Myocyte (in vitro differentiated cells): ENCODE measurements at places on chromosomes 16 and 17. TPM values are rescaled to one million over a fixed set of nuclear protein-coding genes. Genes with fewer than 3 reads are reported as not detected.

DNA sequence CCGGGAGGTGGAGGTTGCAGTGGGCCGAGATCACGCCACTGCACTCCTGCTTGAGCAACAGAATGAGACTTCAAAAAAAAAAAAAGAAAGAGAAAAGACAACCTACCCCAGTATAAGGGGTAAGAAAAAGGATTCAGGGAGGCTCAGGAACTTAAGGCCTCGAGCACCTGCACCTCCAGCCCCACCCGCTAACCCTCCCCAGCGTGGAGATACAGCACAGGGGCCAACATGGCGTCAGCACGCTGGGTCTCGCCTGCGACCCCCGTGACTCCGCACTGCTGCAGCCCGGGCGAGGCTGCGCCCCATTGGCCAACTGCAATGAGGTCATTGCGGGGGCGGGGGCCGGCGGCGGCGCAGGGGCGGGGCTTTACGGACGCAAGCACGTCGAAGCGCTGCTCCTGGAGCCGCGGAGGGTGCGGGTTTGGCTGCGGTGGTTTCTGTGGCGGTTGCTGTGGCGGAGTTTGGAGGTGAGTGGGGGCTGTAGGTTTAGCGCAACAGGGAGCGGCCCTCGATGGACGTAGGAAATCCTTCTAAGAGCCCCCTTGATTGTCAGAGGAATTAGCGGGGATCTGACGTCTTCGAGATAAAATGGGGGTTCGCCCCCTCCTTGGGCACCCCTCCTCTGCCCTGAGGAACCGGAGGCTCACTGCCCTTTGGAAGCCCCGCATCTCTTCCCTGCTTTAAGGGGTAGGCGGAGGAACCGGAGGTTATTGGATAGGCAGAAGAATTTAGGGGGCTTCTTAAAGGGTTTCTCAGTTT, at the start of gene ATP6V0A1:
Gene ATP6V0A1 (plus strand): TSS at position 382 of the 759 bp plus-strand sequence. CDS start 2,017 bp downstream, outside the sequence.
- peak; percentile 89 for DNase-seq

DNA sequence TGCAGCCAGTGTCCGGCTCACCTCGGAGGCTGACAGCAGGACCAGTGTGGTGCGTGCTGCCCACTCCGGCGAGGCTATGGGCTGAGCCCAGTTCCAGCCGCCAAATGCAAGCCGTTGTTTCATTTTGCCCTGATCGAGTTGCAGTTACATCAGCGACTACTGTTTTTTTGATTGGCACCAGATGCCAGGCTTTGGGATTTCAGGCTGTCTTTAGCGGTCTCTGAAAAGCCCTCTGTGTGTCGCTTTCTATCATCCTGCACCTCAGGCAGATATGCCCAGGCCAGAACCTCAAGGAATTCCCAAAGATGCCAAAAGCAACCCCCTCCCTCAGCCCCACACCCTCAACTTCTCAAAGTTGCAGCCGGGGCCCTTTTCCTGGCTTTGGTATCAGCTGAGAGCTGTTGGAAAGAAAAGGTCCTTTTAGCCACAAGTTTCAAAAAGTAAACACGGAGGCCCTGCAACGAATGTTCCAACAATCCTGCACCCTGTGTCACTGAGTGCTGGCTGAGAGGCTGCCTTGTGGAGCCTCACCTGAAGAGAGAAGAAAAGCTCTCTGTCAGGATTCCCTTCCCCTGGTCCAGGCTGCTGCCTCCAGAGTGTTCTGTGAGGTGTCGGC, 58.9 kb downstream of the WWP2 start:
- DNase-seq: peak; percentile 24

DNA sequence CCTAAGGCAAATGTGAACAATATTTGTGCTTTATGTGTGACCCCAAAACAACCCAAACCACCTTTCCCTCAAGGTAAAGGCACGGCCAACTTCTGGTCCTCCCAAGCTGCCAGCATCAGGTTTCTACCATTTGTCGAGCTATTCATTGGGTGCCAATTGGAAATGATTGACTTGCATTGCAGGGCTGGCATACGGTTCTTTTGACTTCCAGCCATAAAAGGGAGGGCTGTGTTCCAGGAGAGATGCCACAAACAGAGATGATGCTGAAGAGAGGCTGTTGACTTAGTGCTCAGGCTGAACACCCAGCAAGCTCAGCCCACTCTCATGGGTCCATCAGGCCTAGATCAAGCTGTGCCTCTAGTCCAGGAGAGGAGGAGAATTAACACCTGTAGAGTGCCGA, 252.4 kb downstream of the GRIN2A start:
- no peak for DNase-seq

GRCh38 chr16:81429045-81429521, 15.5 kb upstream of the CMIP start:
- peak; percentile 59 for DNase-seq

GRCh38 chr17:78661093-78661770, 84.0 kb upstream of the DNAH17 start:
- peak; percentile 93 for DNase-seq

DNA sequence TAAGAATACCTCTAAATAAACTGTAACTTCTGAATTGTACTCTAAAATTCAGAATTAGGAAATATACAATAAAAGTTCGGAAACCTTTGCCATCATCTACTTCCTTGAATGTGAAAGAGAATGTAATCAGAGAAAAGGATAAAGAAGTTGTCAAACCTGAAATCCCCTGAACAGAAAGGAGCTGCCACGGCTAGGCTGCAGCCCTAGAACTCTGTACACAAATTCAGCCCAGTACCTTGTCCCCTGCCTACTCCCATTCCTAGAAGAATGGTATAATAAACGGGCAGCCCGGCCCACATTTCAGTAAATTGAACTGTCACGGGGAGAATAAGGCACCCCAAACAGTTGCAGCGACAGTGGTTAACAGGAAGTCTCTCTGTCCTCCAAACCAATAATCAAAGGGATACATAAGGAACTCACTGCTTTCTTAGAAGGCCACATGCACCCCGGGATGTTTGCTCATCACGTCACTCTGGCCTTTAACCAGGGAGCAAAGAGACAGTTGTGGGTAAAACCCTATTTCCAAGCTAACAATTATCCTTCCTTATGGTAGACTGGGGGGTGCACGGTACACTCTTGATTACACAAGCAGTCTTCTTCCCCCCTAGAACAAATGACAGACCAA, 24.3 kb upstream of the RFFL start:
- DNase-seq: no peak

- peak; percentile 83 for DNase-seq
Observed at GRCh38 chr17:78915872-78916632, 9.1 kb downstream of the TIMP2 start.

DNA sequence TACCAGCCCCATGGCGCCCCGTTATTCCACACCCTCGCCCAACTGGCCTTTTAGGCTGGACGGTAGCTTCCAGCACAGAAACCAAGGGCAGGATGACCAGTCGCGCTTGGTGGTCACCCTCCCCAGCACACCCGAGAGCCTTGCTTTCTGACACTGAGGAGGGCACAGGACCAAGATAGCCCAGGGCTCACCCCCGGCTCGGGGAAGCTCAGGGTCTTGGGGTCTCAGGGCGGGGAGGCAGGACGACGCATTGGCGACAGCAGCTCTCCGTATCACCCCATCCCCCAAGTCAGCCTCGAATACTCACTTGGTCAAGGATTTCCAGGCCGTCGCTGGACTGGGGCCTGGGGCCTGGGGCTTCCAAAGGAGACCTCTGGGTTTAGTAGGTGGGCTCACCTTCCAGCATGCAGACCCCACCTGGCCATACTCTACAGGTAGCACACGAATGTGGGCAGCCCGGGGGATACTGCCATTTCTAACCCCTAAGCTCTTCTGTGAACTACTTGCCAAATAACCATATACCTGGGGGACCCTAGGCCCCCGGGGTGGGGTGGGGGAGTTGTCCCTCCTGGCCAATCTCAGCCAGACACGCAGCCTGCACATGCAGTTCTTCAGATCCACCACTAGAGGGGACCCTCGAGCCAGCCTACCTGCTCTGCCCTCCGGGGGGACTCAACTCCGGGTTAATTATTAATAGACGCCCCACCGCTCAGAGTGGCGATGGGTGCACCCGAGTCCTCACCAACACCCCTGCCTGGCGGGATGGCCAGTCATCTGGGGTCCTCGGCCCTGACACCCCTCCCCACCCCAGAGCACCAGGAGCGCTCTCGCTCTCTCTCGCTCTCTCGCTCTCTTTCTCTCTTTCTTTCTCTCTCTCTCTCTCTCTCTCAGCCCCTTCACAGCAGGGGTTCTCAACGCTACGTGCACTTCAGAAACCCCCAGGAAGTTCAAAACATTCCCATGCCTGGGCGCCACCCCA, 30.0 kb downstream of the TBC1D16 start:
- peak; percentile 53 for DNase-seq

- no peak for DNase-seq
Observed at GRCh38 chr17:57644326-57644725, 100.8 kb downstream of the CCDC182 start.

GRCh38 chr16:59698346-59699020, 964.4 kb upstream of the GOT2 start:
- DNase-seq: peak; percentile 33

- DNase-seq: no peak
Observed at GRCh38 chr16:17519101-17519955, 48.6 kb upstream of the XYLT1 start.

Gene FNDC8
- not detected in 2 replicates for total RNA-seq

Gene LAT
- total RNA-seq: 0.68 and 1.8 TPM in 2 replicates

Gene PDILT
- total RNA-seq: not detected in 2 replicates

Gene MT2A
- 7.1 and 18.6 TPM in 2 replicates for total RNA-seq

Gene DHRS7C
- total RNA-seq: 0.16 TPM in 1 of 2 replicates, not detected in the other

Gene TVP23B
- total RNA-seq: 44.0 and 56.2 TPM in 2 replicates

Gene HBA2
- total RNA-seq: not detected in 2 replicates

Gene RRAD
- 26.3 and 60.5 TPM in 2 replicates for total RNA-seq
